ENCODE measurements at places on chromosomes 3 and 15. TPM values are rescaled to one million over a fixed set of nuclear protein-coding genes. Genes with fewer than 3 reads are reported as not detected.
A peak's percentile ranks its signal among the peaks of the same experiment; 100 is the strongest.

ZMYND10 gene
- 1.7 TPM for total RNA-seq

ISL2 gene
- not detected for total RNA-seq

GRCh38 chr3:55721716-55722484, 234.8 kb upstream of the WNT5A start:
- no peaks in the 10 kb centered on the region for H3K27me3 ChIP-seq
- peak; percentile 10 for DNase-seq
- no peaks in the 10 kb centered on the region for H3K36me3 ChIP-seq
- H3K4me3 ChIP-seq = no peak overlapping the region

GRCh38 chr3:98556164-98557130, 24.7 kb downstream of the GPR15 start:
- no peak for DNase-seq
- H3K4me1 ChIP-seq = no peaks in the 10 kb centered on the region
- no peak overlapping the region for H3K4me3 ChIP-seq
- H3K36me3 ChIP-seq = no peaks in the 10 kb centered on the region
- H3K27ac ChIP-seq = peak overlapping the region; percentile 29
- H3K27me3 ChIP-seq = no peaks in the 10 kb centered on the region

DNA sequence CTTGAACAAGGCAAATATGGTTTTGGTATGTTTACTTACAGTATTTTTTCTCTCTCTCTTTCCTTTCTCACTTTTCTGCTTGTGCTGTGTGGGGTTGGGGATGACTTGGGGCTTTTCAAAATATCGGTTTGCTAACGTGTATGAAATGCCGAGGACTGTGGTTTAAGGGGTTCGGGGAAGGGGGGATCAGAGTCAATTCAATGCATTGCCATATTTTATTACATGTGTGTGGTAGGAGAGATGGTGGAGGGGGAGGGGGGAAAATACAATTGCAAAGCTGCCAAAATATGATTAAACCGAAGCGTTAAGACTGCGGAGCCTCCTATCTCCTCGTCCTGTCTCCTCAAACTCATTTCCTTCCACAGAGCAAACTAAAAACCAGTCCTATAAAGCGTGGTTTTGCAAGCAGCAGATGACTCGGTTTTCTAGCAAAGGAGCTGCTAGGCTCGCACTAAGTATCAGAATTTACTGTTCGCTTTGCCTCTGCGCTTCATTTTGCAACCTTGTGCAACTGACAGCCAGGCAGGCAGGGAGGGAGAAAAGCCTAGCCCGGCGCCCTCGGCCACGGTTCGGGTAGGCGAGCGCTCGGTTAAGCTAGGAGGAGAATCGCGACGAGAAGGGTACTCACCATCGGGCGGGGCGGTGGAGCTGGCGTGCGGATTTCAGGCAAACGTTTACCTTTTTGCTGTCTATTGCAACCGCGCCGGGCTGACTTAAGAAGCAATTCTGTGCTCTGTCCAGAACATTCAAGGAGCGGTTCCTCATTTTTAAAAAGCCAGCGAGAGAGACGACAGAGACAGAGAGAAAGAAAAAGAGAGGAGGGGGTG, 4.0 kb upstream of the NR2F2 start:
- peak; percentile 37 for DNase-seq

Measured in tibial nerve (tissue), 4 donors.